ENCODE measurements at places on chromosomes 7 and 10.

GRCh38 chr10:89043052-89043451 is 52.5 kb downstream of the FAS start:
- DNase-seq = no peak

GRCh38 chr7:149625340-149625946 is 127.8 kb upstream of the ZNF746 start:
- DNase-seq = peak; percentile 64

DNA sequence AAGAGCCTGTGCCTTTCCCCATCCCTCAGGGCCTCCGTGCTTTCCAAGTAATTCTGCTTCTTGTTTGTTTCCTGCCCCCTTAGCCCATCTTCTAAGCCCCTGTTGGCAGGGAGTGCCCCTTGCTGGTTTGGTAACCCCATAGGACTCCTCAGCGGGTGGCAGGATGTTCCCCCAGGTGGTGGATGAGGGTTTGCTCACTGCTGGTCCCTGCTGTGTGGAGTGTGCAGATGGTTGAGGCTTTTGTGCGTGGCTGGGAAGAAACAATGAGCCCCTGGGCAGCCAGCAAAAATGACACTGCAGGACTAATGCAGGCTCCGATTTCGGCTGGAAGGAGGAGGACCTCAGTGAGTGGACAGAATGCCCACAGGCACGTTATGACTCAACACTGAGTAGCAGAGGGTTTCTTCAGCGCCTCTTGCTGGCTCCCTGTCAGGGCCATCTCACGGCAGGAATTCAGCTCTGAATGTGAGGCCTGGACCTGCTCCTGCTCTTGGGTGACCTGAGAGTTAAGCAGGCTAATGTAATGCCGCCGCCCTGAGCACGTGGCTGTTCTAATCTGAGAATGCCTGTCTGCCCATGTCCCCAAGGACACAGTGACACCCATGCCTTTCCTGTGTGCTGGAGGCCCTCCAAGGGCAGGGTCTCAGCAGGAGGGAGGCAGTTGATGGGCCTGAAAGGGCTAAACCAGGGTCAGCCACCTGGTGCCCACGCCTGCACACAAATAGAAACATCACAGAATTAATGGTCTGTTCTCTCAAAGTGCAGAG is 16.6 kb downstream of the BAG3 start:
- peak; percentile 94 for DNase-seq

DNA sequence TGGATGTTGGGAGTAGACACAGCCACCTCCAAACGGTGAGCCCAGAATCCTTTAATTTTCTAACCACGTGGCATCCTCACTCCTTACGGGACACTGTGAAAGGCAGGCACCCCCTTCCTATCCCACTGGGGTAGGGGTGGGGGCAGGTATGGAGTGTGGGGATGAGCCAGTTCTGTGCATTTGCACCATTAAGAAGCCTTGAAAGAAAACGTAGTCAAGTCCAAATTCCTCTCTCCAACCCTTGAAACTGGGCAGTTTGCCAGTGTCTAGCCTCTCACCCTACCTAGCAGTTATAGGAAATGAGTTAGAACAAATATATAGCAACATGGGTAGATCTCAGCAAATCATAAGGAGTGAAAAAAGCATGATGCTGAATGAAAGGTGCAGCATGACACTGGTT is 92.4 kb upstream of the LEP start:
- DNase-seq = no peak

GRCh38 chr10:123229927-123230630 is 75.9 kb downstream of the BUB3 start:
- no peak for DNase-seq

DNA sequence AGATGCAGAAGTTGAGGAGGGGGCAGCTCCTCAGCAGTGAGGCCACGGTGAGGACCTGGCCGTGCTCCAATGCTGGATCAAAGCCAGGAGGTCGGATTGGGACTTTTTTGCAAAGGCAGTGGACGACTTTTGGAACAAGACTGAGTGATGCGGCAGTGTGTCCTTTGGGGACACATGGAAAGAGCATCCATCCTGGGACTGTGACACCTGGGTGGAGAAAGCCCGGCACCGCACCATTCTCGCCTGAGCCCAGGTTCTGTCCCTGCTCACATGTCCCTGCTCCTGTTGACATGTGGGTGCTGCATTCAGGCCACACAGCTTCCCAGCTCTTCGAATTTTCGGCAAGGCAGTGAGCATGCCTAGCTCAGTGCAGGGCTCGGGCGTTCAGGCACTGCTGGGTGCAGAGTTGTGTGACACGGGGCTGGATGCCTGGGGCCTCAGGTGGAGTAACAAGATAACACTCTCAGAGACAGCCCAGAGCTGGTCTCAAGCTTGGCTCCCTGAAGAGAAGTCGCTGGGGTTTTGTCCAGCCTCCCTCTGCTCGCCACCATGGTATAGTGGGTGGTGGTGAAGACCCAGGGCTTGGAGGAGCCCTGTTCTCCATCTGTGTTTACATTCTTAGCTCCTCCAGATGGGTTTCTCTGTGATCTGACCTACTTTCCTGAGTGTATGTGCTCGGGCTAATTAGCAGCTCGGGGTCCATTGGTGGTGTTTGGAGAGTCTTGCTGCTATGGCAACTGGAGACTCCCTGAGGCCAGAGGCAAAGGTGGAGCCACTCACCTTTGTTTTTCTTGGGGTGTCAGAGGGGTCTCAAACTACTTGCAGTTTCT is 111.7 kb upstream of the BTBD16 start:
- DNase-seq = no peak

DNA sequence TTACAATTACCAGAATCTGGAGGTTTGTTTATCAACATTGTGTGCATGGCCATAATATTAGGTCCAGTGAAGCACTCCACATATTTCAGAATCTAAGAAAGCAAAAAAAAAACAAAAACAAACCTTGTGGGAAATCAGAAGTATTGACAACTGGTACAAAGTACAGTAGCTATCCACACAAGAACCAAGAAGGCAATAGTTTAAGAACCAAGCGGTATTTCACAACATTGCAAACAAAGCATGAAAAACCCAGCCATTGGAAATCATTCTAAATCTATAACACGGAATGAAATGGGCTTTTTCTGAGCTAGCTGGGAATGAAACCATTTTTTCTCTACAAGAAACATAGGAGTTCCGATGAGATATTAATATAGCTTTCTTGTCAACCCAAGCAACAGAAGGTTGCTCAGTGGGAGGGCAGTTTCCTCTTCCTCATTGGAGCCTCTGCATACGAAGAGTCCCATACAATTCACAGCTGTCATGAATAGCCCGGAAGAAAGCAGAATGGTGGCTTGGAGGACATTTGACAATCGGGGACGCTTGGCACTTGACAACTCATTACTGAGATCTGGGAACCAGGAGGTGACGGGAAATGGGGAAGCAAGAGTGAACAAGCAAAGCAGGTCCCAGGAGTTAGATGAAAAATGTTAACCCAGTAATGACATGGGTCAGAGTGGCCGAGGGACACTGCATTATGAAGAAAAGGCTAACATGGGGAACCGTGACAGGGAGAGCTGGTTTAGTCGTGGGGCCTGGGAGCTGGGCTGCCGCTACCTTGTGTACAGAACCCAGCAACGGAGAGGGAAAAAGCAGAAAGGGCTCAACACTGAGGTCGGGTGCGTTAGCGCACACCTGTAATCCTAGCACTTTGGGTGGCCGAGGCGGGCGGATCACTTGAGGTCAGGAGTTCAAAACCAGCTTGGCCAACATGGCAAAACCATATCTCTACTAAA is 7.8 kb downstream of the PHYH start:
- DNase-seq = no peak

DNA sequence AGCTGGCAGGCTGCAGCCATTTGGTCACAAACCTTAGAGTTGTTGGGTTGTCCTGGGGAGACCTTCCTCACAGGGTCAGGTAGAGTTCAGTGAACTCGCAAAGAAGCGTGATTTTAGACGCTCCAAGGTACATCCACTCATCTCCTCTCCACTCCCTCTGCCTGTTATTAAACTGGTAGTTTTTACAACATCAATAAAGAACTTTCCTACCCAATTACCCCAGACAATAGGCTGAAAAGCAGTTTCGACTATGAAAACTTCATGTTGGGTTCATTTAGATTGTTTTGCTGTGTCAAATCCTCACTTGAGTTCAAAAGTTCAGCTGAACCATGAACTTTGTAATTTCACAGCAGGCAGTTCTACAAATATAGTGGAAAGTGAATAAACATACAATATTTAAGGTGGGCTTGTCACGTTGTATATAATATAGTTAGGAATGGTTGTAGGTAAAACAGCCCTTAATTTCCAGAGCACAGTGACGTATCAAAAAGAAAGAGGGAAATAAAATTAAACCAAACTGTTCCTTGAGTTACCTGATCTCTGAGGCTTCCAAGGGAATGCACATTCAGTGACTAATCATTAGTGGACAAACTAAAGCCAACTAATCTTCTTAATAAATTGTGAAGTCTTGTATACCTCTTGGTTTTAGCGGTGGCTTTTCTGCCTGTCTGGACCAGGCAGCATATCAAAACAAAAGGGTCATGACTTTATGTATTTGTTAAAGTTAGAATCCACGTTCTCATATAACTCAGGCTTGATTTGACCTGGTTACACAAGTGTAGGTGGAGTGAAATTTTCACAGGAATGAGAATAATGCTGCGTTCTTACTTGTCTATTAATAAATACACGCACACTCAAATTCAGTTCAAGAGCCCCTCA is 100.5 kb downstream of the CYP26A1 start:
- no peak for DNase-seq

DNA sequence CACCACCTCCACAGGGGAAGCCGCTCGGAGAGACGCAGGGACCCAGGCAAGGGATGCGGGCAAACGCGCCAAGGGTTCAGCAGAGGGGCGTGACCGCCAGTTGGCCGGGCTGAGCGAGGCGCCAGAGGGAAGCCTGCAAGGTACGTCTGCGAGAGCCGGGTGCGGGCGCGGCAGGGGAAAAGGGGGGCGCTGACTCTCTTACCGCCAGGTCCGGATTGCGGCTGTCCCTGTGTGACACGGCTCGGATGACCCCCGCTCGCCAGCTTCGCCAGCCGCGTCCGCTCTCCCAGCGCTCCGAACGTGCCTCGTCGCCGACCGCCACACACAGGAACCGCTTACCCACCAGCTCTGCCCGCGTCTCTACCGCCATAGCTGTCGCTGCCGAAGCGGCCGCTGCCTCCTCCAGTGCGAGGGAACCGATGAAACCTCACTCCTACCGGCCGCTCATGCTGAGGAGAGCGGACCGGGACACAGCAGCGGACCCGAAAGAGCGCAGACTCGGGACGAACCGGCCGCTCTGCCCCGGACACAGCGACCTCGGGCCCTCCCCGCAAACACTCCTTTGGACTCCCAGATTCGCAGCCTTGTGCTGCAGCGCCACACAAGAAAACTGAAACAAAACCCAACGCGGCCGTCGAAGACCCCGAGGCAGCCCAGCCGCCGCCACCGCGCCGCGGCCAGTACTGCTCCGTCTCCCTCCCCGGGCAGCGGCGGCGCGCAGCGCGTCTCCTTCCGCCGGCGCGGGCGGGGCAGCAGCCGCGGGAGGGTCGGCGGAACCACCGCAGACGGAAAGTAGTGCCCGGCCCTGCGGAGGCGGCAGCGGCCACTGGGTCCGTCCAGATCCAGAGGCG is at the start of gene JMJD1C:
TSS of gene JMJD1C (minus strand) at position 685 of the 851 bp plus-strand sequence. CDS start at position 370, 315 bp downstream.
- peak; percentile 88 for DNase-seq

GRCh38 chr10:35396560-35397434 is 60.5 kb downstream of the CCNY start:
- DNase-seq = no peak

GRCh38 chr7:130959743-130960207 is 225.8 kb upstream of the KLF14 start:
- DNase-seq = peak; percentile 85

DNA sequence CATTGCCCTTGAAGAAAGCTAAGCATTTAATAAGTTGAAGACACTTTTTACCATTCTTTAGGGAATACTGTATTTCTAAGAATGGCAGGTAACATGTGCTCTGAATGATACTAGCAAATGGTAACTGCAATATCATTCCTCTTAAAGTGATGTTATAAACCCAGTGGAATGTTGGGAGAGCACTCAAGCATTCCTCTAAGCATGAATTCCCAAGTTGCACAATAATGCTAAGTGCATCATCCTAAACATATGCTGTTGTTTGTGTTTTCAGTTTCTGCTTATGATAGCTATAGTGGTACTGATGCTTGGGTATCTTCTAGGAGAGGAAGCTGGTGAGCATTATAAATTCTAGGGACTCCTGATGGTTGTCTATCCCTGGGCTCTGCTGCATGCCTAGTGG is 673.9 kb downstream of the PHTF2 start:
- DNase-seq = peak; percentile 39

- no peak for DNase-seq
Observed at GRCh38 chr7:74212661-74213060, 2.9 kb downstream of the LAT2 start.

GRCh38 chr10:70425096-70425495 is 16.4 kb downstream of the NODAL start:
- DNase-seq = no peak

DNA sequence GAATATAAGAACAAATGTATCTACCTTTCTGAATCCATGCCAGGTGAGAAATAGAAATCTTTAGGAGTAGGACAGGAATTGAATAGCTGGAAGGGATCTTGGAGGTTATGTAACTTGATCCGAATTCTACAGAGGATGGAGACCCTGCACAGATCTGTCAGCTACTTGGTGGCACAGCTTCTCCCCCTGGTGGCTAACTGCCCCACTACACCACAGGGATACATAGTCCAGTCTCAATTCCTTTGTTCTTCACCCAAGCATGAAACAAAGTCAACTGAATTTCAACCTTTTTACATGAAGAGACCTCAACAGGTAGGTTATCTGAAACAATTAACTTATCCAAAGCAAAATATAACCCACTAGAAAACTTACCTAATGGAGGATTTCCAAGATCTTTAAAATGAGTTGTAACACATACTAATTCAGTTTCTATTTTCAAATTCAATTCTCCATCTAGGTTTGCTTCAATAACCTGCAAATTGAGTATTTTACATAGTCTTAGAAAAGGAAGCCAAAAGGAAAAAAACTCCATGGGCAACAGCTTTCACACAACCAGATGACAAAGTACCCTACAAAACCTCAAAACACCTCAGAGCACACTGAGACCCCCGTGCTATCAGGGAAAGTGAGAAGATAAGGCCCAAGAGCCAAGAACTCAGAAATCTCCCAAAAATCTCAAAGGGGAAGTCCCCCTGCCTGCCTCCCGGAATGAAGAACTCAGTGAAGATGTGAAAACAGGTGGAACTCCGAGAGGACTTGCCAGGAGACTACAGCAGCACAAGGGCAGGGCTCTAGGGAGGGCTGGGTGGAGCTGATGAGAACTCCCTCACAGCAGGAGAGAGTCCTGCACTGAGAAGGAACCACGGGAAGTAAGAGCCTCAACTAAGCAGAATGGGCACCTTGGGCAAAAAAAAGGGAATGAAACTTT is 10.3 kb downstream of the HUS1 start:
- peak; percentile 79 for DNase-seq

DNA sequence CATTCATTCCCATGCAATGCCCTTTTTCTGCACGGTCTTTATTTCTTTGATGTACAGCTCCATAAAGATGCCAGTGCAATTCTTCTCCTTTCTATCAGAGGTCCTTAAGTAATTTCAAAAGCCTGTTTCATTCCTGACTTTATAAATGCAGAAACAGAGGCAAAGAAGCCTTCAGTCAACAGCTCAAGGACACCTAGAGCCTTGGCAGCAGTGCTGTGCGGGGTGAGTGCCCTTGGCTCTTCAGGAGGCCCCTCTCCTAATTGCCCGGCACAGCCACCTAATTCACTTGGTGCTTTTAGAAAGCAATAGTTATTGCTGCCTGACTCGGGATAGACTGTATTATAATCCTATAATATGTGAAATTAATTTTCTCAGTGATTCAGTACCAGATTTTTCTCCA is 169.6 kb upstream of the KLF6 start:
- DNase-seq = no peak

- peak; percentile 92 for DNase-seq
Observed at GRCh38 chr10:5534880-5535856, 10.4 kb downstream of the CALML3 start.
